ENCODE measurements at places on chromosomes 7 and 10. TPM values are rescaled to one million over a fixed set of nuclear protein-coding genes. Genes with fewer than 3 reads are reported as not detected.
A peak's percentile ranks its signal among the peaks of the same experiment; 100 is the strongest.

DNA sequence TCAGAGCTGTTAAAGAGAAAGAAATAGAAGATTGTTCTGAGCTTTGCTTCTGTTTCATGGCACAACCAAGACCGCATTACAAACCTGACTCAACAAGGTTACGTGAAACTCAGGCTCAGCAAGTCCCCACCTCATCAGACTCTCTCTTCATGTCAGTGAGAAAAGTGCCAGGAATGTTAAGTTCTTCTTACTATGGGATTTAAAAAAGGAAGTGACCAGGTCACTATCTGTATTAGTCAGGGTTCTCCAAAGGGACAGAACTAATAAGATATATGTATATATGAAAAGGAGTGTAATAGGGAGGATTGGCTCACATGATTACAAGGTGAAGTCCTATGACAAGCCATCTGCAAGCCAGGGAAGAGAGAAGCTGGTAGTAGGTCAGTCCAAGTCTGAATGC is 25.4 kb upstream of the PAPSS2 start:
- peak; percentile 36 for DNase-seq

- DNase-seq, result no peak
These were observed 40.2 kb upstream of the ZMIZ1 start for GRCh38 chr10:79028451-79029010.

DNA sequence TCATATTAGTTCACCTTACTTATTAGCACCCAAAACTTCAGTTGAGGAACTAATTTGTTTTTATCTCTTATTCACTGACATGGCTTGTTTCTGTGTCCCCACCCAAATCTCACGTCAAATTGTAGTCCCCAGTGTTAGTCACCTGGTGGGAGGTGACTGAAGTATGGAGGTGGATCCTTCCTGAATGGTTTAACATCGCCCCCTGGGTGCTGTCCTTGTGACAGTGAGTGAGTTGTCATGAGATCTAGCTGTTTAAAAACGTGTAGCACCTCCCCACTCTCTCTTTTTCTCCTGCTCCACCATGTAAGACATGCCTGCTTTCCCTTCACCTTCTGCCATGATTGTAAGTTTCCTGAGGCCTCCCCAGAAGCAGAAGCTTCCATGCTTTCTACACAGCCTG is 75.0 kb upstream of the HECTD2 start:
- no peak for DNase-seq

GRCh38 chr10:132223156-132223590 is 36.4 kb downstream of the DPYSL4 start:
- DNase-seq, result peak; percentile 63

GRCh38 chr10:29663718-29664117 is 28.9 kb upstream of the SVIL start:
- DNase-seq, result no peak

- DNase-seq, result peak; percentile 45
These were observed 14.7 kb downstream of the FKBP6 start for GRCh38 chr7:73342645-73343044.

DNA sequence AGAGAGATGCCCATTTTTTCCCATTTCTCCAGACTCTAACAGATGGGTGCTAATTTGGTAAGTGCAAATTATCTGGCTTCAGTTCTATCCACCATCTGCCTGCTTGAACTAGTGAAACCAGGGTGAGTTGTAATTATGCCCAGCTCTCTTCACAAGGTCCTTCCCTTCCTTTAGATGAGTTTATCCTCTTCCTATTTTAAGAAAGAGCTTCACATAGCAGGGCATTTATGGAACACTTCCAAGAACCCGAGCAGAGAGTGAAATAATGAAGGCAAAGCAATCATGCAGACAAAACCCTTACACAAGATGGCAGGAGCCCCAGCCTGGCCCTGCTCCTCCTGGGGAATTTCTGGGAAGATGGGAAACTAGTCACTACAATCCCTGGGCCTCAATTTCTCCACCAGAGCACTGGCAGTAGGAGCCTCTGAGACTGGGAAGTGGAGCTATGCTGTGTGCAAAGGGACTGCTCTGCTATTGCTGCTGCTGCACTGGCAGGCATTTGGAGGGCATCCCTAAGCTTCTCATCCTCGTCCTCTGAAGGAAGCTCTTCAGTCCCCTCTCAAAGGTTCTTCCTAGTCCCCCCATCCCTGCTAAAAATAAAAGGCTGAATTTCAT is 33.7 kb upstream of the PLXNA4 start:
- DNase-seq, result no peak

- DNase-seq, result peak; percentile 16
These were observed 53.6 kb upstream of the CHCHD3 start for GRCh38 chr7:133135451-133135850.

DNA sequence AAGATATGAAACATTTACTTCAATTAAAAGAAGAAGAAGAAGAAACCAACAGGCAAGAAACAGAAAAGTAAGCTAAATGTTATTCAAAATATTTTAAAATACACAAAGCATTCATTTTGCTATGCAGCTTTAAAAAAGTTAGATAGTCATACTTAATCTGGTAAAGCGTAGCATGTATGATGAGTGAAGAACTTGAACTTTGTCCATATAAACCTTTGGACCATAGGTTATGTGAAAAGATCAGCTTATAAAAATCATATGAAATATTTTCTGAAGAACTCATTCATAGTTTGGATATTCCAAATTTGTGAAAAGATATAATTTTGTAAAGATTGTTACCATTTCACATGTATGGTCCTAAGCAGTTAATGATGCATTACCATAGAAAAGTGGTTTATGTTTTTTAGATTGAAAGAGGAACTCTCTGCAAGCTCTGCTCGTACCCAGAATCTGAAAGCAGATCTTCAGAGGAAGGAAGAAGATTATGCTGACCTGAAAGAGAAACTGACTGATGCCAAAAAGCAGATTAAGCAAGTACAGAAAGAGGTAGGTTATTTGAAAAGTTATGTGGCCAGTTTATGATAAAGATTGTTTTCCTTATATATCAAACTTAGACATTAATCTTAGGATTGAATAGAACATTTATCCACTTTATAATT is 37.3 kb downstream of the KIF20B start:
- DNase-seq, result no peak

DNA sequence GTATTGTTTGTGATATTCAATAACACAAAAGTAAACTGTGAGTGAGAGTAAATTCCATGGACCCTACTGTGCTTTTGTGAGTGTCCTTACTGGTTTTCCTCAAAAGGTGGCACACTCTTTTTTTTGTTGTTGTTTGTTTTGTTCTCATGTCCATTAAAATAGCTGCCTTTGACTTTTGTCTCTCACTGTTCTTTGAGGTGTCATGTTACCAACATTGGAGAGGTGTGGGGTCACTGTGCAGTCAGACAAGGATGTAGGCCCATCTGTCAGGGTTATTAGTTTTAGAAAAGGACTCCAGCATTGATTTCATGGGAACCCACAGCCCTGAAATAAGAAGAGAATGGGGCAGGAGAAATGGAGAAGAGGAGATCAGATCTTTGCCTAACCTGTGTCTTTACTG is 383.1 kb downstream of the SORCS3 start:
- DNase-seq, result no peak

GRCh38 chr10:60430017-60430416 is 40.3 kb upstream of the ANK3 start:
- peak; percentile 94 for DNase-seq

GRCh38 chr10:4549139-4549653 is 276.8 kb upstream of the AKR1E2 start:
- DNase-seq, result peak; percentile 5

- no peak for DNase-seq
These were observed 436.4 kb downstream of the TCERG1L start for GRCh38 chr10:130875116-130875515.

DNA sequence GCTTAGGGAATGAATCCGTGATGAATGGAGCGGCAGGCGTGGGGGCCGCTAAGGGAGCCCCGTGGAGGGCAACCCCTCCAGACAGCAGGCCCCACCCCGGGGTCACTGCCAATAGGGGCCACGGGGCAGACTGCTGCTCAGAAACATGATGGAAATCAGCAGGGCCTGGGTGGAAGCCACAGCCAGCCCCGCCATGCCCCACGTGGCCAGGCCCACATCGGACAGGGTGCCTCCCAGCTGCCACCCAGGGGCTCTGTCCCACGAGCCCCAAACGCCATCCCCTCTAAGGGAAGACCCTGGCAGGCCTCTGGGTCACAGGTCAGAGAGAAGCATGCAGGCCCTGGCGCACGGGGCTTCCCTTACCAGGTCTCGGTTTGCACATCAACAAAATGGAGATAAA is 28.4 kb downstream of the TNRC18 start:
- no peak for DNase-seq

GRCh38 chr10:78658645-78659597 is 409.8 kb upstream of the ZMIZ1 start:
- no peak for DNase-seq

GRCh38 chr7:22647451-22648257 is 79.3 kb upstream of the IL6 start:
- peak; percentile 61 for DNase-seq

DNA sequence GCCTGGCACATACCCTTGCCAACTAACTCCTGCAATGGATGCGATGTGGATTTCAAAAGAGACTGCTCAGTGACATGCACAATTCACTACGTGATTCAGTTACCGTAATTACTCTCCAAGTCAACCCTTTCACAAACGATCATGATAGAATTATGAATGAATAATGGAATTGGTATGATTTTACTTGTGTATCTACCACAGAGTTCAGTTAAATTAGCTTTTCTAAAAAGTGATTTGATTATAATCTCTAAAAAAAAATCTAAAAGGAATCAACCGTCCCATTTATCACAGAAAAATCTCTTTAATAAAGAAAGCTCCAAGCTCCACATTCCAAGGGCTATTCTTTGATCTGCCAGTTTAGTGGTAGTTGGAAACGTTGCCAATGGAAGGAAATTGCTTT is 30.4 kb upstream of the RSU1 start:
- DNase-seq, result peak; percentile 65

DNA sequence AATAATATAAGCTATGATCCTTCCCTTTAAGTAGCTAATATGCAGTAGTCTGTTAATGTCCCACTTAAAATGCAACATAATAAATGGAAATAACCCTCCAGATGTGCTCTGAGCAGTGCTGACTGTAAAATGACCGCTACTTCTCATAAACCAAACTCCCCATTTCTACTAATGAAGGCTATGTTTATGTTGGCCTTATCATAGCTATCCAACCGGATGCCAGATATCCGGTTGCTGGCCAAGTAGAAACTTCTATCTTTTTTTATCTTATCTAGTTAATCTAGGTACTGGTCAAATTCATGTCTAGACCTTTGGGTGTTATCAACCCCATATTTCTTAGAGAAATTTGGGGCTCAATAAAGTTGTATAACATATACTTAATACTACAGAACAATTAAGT is 56.6 kb downstream of the CHRM2 start:
- peak; percentile 40 for DNase-seq

- DNase-seq, result peak; percentile 33
These were observed 22.7 kb downstream of the INPP5A start for GRCh38 chr10:132560241-132560731.

- no peak for DNase-seq
These were observed 22.2 kb upstream of the BMPER start for GRCh38 chr7:33882950-33883670.

GRCh38 chr10:13637303-13637856 is 50.6 kb downstream of the PRPF18 start:
- DNase-seq, result peak; percentile 41

GRCh38 chr7:4169455-4169854 is 512.6 kb upstream of the FOXK1 start:
- no peak for DNase-seq

- DNase-seq, result peak; percentile 58
These were observed 35.2 kb upstream of the STOX1 start for GRCh38 chr10:68792115-68792514.

DNA sequence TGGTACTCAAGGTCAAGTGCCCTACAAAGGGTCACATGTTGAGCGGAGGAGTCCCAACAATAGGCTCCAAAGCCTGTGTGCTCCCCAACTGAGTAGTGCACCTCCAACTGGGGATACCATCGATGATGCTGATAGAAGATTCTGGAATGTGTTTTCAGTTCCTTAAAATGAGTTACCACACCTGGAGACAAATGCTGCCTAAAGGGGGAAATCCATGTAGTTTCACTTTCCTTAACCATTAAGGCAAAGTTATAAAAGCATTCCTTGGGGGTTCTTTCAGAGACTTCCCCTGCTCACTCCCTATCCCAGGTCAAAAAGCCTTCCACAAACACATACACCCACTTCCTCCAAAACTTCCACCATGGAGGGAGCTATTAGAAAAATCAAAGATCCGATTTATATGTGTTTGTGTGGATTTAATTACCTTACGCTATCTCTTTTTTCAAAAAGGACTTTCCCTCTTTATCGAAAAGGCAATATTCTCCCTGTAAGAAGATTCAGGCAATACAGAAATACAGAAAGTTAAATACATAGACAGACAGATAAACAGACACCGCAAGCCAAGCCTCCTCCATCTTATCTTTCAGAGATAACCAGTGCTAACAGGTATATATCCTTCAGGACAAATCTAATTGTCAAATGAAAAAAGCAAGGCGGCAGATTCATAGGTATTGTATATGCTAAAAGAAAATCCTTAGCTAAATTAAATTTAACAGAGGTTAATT is 135.9 kb upstream of the ASAH2 start:
- no peak for DNase-seq

RHOBTB1 gene
- total RNA-seq, result 19.8 TPM

MMD2 gene
- total RNA-seq, result not detected

SUN3 gene
- total RNA-seq, result not detected

CCSER2 gene
- 23.6 TPM for total RNA-seq

TMEM26 gene
- 1.5 TPM for total RNA-seq

STYXL1 gene
- total RNA-seq, result 49.0 TPM

RADIL gene
- total RNA-seq, result 0.33 TPM

HOXA4 gene
- 0.51 TPM for total RNA-seq

CH25H gene
- total RNA-seq, result 8.2 TPM

PDLIM1 gene
- total RNA-seq, result 24.3 TPM

CFAP70 gene
- total RNA-seq, result 1.3 TPM

GFRA1 gene
- total RNA-seq, result 6.3 TPM

POU6F2 gene
- under 0.01 TPM for total RNA-seq

RARRES2 gene
- total RNA-seq, result 174 TPM

PKD1L1 gene
- total RNA-seq, result under 0.01 TPM

KIF11 gene
- 8.9 TPM for total RNA-seq
